ENCODE measurements at places on chromosomes 2 and 18.

GRCh38 chr2:54524226-54524991, 68.3 kb downstream of the SPTBN1 start:
- peak; percentile 11 for DNase-seq

DNA sequence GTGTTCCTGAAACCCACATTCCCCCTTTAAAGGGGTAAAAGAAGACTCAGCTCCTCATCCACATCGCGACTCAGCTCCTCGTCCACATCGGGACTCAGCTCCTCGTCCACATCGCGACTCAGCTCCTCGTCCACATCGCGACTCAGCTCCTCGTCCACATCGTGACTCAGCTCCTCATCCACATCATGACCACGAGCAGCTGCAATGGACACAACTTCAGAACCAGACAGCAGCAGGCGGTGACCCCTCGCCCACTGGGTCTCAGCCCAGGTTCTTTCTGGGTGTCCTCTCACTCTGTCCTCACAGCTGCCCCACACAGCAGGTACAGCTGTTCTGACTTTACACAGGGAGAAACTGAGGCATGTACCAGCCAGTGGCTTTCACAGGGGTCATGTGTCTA, 163.5 kb upstream of the SALL3 start:
- DNase-seq: no peak

DNA sequence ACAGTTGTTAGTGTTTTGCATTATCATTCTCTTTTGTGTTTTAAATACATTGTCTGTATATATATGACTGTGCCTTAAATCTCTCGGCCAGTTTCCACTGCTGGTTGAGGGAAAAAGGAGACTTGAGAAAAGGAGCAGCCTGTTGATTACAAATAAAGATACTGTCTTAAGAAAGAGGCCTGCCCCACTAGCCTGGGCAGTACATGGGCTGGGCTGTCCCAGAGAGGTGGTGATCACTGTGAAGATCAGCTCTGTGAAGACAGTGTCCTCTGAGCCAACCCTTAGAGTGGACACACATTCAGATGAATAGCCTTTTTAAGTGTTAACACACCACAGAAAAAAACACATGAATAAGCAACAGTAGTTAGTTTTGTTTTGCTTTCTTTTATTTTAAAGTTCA, 10.0 kb upstream of the OTX1 start:
- no peak for DNase-seq

- DNase-seq: no peak
These were observed at the start of gene DPYSL5 for GRCh38 chr2:26847655-26848335. TSS of gene DPYSL5 (plus strand) at chr2:26848132. CDS start at chr2:26898500, 50,368 bp downstream.

- DNase-seq: no peak
These were observed 145.5 kb downstream of the PXDN start for GRCh38 chr2:1598800-1599199.
